ENCODE measurements at places on chromosomes 5 and 9.

- peak overlapping the region; percentile 89 for H3K4me3 ChIP-seq
- peaks cover 6% of the 10 kb centered on the region for H3K27me3 ChIP-seq
- peaks cover 24% of the 10 kb centered on the region for H3K4me1 ChIP-seq
- DNase-seq: no peak
- H3K36me3 ChIP-seq: peaks cover 15% of the 10 kb centered on the region
Observed at GRCh38 chr9:126862104-126862761, 1.8 kb downstream of the ZBTB34 start.

DNA sequence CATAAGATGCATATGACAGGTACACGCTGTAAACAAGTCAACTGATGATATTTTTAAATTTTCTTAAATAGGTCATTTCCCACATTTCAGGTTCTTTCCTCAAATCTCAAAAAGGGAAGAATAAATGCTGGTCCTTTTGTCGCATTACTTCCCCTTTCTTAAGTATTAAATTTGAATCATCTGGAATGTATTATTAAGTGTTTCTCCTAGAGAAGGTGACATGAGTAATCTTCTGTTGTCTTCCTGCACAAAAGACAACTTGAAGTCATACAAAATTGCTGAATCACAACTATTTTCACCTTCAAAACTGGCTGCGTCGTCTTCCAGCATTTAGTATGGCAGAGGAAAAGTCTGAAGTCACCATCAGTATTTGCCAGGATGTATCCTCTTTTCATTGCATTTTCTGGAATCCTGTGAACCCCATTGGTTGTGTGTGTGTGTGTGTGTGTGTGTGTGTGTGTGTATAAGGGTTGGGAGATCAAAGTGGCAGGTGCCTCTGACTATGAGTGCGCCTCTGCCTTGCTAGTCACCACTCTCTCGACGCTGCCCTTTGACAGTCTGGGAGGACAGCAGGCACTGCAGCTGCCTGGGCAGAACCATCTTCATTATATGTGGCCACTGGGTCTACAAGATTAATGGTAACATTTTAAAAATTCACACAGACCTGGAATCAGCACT is 86.9 kb downstream of the MVB12B start:
- no peaks in the 10 kb centered on the region for H3K36me3 ChIP-seq
- H3K4me1 ChIP-seq: peaks cover 29% of the 10 kb centered on the region
- no peak overlapping the region for H3K27ac ChIP-seq
- no peak for DNase-seq
- no peak overlapping the region for H3K4me3 ChIP-seq

DNA sequence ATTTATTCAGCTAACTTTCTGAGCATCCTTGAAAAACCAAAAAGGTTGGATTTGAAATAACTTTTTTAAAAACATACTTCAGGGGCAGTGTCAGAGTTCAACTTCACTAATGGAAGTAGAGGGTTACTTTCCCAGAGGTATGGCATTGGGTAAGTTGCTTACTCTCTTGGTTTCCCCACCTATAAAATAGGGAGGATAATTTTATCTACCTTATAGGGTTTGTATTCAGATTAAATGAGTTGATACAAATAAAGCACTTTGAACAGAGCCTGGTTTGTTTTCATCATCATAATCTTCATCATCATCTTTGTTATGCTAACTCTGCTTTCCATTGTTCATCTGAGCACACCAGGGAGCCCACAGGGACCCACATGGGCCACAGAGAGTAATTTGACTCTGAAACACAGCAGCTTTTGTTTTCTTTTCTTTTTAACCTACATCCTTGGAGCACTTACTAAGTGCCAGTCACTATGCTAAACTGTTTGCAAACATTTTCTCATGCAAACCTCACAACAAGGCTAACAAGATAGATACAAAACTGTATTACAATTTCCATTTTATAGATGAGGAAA is 179.1 kb upstream of the SLC24A2 start:
- H3K4me3 ChIP-seq: no peak overlapping the region
- peaks cover 11% of the 10 kb centered on the region for H3K4me1 ChIP-seq
- DNase-seq: no peak
- peaks cover 1% of the 10 kb centered on the region for H3K36me3 ChIP-seq

- peaks cover 8% of the 10 kb centered on the region for H3K27me3 ChIP-seq
- DNase-seq: no peak
- no peak overlapping the region for H3K27ac ChIP-seq
Observed at GRCh38 chr5:95020345-95020744, 264.5 kb downstream of the MCTP1 start.

DNA sequence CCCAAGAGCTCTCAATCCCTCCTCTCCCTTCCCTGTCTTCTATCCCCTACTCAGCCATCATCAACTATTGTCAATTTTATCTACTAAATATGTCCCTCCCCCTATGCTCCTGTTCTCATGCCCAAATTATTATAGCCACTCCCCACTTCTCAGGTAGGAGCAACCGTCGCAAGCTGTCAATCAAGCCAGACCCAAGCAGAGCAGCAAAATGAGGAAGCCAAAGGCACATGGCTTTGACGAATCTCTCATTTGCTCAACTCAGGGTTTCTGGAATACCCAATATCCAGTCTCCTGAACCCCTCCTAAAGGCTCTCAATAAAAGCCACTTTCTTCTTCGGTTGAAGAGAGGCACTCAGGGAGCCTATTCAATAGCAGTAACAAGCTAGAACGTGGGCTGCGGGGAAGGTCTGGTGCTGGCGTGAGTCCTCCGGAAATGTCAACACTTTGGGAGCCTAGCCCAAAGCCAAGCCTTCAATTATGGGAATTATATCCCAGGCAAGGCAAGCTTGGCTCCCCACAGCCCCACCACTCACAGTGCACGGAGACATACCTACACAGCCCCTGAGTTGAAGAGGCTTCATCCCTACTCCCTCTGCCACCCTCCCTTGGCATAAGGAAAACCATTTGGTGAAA is 47.7 kb downstream of the SIL1 start:
- no peaks in the 10 kb centered on the region for H3K36me3 ChIP-seq
- no peak overlapping the region for H3K4me3 ChIP-seq
- H3K27me3 ChIP-seq: no peaks in the 10 kb centered on the region
- H3K27ac ChIP-seq: no peak overlapping the region

- no peaks in the 10 kb centered on the region for H3K27me3 ChIP-seq
- H3K27ac ChIP-seq: peak overlapping the region; percentile 24
- H3K36me3 ChIP-seq: no peaks in the 10 kb centered on the region
- H3K4me1 ChIP-seq: no peaks in the 10 kb centered on the region
- DNase-seq: no peak
- H3K4me3 ChIP-seq: no peak overlapping the region
Observed at GRCh38 chr5:89313804-89314588, 431.0 kb upstream of the MEF2C start.

- peaks cover 17% of the 10 kb centered on the region for H3K36me3 ChIP-seq
- peaks cover 7% of the 10 kb centered on the region for H3K4me1 ChIP-seq
- H3K27ac ChIP-seq: no peak overlapping the region
- H3K4me3 ChIP-seq: no peak overlapping the region
Observed at GRCh38 chr9:108863891-108864290, 1.8 kb downstream of the ACTL7A start.

DNA sequence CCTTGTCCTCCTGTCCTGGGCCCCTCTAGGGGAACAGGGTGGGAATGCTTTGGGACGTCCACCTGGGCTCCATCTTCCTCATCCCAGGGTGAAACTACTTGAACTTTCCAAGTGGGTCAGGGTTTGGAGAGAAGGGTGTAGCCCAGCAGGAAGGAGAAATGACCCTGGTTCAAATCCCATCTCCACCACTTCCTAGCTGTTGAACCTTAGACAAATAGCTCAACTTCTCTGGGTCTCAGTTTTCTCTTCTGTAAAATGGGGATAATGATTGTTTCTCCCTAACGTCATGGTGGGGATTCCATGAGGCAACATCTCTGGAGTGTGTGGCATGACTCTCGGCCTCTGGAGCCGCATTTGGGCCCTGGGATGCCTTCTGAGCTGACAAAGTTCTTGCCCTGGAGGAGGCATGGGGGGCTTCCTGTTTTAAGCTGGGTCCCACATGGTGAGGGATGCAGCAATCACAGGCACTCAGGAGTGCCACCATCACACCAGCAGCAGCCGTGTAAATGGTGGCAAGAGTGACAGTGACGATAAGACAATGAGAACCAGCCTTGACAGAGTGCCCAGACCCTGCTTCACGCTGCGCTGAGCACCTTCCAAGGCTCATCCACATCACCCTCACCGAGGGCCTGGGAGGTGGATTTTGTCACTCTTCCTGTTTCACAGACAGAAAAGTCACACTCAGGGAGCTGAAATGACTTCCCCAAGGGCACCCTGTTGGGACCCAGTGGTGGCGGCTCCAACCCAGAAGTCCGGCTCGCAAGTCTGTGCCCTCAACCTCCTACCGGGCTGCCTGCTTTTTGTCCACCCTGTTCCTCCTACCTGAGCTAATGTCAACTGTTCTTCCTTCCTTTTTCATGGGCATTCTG is 69.5 kb upstream of the IER5L start:
- H3K4me1 ChIP-seq: no peaks in the 10 kb centered on the region
- no peak overlapping the region for H3K27ac ChIP-seq
- H3K4me3 ChIP-seq: no peak overlapping the region
- H3K36me3 ChIP-seq: peaks cover 2% of the 10 kb centered on the region
- H3K27me3 ChIP-seq: peaks cover 22% of the 10 kb centered on the region

DNA sequence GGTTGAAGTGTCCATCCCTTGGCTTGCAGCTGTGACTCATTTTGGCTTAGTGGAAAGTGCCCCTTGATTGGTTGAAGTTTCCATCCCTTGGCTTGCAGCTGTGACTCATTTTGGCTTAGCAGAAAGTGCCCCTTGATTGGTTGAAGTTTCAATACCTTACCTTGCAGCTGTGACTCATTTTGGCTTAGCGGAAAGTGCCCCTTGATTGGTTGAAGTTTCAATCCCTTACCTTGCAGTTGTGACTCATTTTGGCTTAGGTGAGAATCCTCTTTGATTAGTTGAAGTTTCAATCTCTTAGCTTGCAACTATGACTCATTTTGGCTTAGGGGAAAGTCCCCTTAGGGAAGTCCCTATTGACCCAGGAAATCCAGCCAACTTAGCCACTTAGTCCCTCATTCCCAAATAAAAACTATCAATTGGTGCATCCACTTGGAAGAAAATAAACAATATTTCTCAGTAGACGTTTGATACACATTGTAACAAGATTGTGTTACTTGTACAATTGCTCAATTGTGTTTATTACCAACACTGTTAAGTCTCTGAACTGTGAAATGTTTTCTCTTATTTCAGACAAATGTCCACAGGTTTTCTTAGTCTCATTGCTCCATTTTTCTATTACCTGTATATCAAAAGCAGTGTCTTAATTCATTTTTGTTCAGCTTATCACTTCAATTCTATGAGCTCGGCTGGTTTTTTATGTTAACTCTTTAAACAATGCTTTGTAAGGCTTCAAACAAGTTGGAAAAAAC is 2308.8 kb upstream of the ACO1 start:
- peak overlapping the region; percentile 43 for H3K27ac ChIP-seq
- peaks cover 36% of the 10 kb centered on the region for H3K4me1 ChIP-seq
- peak; percentile 26 for DNase-seq
- H3K4me3 ChIP-seq: no peak overlapping the region
- H3K27me3 ChIP-seq: peaks cover 2% of the 10 kb centered on the region

DNA sequence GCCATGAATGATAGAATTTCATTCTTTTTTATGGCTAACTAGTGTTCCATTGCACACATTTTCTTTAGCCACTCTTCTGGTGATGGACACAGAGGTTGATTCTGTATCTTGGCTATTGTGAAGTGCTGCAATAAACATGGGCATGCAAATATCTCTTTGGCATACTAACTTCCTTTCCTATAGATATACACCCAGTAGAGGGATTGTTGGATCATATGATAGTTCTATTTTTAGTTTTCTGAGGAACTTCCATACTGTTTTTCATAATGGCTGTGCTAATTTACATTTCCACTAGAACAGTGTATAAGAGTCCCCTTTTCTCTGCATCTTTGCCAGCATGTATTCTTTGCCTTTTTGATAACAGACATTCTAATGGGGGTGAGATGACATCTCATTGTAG is 50.4 kb upstream of the CDK5RAP2 start:
- H3K36me3 ChIP-seq: no peaks in the 10 kb centered on the region
- no peak overlapping the region for H3K4me3 ChIP-seq
- peaks cover 2% of the 10 kb centered on the region for H3K27me3 ChIP-seq
- DNase-seq: no peak
- H3K27ac ChIP-seq: no peak overlapping the region

DNA sequence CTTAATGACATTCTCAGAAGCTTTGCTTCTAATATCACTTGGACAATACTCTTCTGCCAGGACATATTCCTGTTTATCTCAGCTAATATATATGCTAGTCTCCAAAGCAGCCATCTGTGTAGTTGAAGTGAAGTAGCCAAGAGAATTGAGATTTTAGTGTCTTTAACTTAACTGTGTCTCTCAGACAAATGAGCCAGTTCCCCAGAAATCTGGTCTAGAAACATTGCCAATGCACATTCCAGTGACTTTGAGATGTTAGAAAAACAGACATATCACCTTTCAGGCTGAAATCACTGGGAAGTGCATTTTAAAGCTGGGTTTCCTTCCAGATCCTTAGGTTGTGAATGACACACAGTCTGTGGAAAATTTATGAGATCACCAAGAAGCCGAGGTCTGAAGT is 114.6 kb downstream of the MTX3 start:
- H3K27me3 ChIP-seq: peaks cover 3% of the 10 kb centered on the region
- H3K4me3 ChIP-seq: no peak overlapping the region
- H3K4me1 ChIP-seq: no peaks in the 10 kb centered on the region
- no peaks in the 10 kb centered on the region for H3K36me3 ChIP-seq
- H3K27ac ChIP-seq: peak overlapping the region; percentile 14

- H3K4me3 ChIP-seq: no peak overlapping the region
- DNase-seq: no peak
- H3K27me3 ChIP-seq: no peaks in the 10 kb centered on the region
- H3K27ac ChIP-seq: no peak overlapping the region
- H3K36me3 ChIP-seq: peaks cover 29% of the 10 kb centered on the region
Observed at GRCh38 chr5:60685028-60685427, 14.9 kb downstream of the DEPDC1B start.

DNA sequence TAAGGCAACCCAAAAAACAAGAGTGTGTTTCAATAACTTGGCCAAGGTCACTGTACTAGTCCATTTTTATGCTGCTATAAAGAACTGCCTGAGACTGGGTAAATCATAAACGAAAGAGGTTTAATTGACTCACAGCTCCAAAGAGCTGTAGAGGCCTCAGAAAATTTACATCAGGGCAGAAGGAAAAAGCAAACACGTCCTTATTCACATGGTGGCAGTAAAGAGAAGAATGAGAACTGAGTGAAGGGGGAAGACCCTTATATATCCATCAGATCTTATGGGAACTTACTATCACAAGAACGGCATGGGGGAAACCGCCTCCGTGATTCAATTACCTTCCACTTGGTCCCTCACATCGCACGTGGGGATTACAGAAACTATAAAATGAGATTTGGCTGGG is 64.3 kb upstream of the CAMK4 start:
- peaks cover 10% of the 10 kb centered on the region for H3K4me1 ChIP-seq
- no peak overlapping the region for H3K27ac ChIP-seq
- H3K36me3 ChIP-seq: no peaks in the 10 kb centered on the region
- DNase-seq: no peak
- no peaks in the 10 kb centered on the region for H3K27me3 ChIP-seq
- H3K4me3 ChIP-seq: no peak overlapping the region

DNA sequence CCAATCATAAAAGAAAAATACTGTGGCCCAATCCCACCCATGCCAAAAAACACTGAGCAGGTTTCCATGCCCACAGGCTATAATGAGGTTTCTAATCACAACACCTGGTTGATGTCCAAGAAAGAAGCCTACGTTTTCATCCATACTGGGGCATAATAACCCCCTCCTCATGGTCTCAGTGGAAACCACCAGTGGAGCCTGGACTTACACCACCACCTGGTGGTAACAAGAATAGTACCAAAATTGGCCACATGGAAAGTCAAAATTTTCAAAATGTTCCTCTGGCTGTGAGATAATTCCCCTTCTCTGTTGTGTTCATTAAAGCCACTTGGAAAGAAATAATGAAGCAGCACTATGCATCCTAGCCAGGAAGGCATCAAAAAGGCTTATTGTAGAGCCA is 687.3 kb upstream of the ST8SIA4 start:
- no peak overlapping the region for H3K4me3 ChIP-seq
- H3K27ac ChIP-seq: no peak overlapping the region
- H3K27me3 ChIP-seq: no peaks in the 10 kb centered on the region

Measured in activated T-helper 1 cell treated with anti-CD3 and anti-CD28 coated beads, Interleukin-12 subunit alpha, Interleukin-12 subunit beta, Interleukin-2, Interleukin-4 antibody, amounts not matched to agents 30 ng/mL and 10 ng/mL and 1 ng/mL, durations not matched to agents 14 hours and 24 hours and 36 hours (primary cell).